ENCODE measurements at places on chromosomes 4 and X.
A peak's percentile ranks its signal among the peaks of the same experiment; 100 is the strongest.

GRCh38 chr4:54574500-54574899, 83.3 kb upstream of the KIT start:
- DNase-seq: no peak

- DNase-seq: no peak
Measured at GRCh38 chr4:175875993-175876771, 64.1 kb upstream of the GPM6A start.

DNA sequence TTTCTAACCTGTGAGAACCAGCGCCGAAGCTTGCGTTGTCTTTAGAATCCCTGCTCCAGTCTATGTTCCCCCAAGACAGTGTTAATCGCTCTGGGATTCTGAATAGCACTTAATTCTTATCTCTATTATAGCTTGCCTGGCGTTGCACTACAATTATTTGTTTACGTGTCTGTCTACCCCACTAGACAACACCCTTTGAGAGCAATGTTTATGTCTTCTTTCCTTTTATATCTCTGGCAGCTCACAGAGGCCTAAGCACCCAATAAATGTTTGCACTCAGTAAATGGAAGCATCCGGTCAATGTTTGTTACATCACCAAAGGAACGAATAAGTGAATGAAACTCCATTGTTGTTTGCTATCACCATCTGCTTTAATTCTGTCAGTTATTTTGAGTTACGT, 4.8 kb upstream of the NHS start:
- DNase-seq: no peak

DNA sequence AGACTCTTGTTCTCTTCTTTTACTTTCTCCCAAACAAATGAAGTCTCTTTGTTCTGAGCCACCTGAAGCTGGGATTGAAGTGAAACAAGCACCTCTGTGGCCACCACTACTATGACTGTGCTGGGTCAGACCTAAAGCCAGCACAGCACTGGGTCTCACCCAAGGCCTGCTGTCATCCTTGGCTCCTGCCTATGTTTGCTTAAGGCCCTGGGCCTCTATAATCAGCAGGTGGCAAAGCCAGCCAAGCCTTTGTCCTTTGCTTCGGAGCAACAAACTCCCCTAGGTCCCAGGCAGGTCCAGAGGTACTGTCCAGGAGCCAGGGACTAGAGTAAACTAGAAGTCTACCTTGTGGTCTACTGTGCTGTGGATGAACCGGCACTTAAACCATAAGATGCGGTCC, 220.6 kb upstream of the ARSJ start:
- DNase-seq: no peak

DNA sequence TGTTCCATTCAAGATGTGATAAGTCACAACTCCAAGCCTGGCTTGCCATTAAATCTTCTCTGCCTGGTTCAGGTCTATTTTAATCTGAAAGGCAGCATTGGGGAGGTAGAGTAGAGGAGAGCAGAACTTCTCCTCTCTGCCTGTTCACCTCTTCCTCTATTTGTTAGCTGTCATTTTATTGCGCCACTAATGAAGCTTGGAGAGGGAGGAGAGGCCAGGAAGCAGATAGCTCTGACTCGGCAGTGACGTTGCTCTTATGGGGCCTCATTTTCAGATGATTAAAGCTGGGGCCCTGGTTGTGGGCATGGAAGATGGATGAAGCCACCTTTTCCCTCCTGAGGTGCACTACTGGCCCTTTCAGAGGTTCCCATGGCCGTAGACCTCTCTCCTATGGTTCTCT, 207.3 kb downstream of the MID1IP1 start:
- DNase-seq: no peak

- no peak for DNase-seq
Measured at GRCh38 chr4:178082906-178083305, 640.7 kb upstream of the AGA start.

- no peak for DNase-seq
Measured at GRCh38 chr4:116838609-116839008, 246.8 kb downstream of the TRAM1L1 start.

- DNase-seq: peak; percentile 12
Measured at GRCh38 chrX:115531818-115532403, 29.1 kb upstream of the PLS3 start.

GRCh38 chrX:132365490-132365889, 123.3 kb downstream of the MBNL3 start:
- no peak for DNase-seq

- DNase-seq: no peak
Measured at GRCh38 chr4:150826306-150826705, 188.8 kb downstream of the LRBA start.

DNA sequence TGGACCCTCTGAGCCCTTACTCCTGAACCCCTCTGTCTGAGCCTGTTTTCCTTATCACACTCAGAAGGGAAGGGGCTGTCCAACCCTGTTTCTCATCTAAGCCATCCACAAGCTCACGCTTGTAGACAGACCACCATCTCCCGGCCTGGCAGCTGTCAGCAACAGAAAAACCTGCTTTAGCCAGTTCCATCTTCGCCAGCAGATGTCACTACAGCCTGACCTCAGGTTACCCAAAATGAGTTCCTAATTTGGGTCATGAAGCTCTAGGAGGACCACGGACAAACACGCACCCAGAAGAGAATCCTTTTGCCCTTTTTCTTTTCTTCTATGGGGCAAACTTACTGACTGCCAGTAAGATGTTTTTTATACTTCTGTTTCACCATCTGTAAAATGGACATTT, 445.4 kb downstream of the BCOR start:
- DNase-seq: peak; percentile 45

GRCh38 chrX:50154429-50154828, 46.4 kb downstream of the AKAP4 start:
- no peak for DNase-seq

DNA sequence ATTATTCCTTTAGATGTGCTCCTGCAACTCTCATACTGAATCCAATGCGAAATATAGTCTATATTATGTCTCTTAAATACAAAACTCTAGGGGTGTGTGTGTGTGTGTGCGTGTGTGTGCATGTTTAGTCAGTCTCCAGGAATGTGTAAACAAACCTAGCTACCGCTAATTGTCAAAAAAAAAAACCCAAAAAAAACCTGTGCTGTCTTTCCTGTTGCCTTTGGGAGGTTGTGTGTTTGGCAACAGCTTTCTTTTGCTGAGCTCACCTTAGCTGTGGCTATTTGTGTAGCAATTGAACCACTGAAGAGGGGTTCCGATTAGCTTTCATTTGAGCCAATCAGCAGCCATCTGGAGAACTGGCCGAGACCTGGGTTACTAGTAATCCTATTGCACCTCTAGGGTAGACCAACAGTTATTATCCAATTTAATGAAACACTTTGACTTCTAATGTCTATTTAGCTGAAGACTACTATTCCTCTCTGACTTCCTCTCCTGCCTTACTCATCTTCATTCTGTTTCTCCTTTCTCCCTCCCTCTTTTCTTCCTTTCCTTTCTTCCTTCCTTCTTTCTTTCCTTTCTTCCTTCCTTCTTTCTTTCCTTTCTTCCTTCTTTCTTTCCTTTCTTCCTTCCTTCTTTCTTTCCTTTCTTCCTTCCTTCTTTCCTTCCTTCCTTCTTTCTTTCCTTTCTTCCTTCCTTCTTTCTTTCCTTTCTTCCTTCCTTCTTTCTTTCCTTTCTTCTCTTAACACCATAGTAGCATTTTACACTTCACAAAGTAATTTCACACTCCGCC, 471.1 kb downstream of the GBA3 start:
- no peak for DNase-seq

DNA sequence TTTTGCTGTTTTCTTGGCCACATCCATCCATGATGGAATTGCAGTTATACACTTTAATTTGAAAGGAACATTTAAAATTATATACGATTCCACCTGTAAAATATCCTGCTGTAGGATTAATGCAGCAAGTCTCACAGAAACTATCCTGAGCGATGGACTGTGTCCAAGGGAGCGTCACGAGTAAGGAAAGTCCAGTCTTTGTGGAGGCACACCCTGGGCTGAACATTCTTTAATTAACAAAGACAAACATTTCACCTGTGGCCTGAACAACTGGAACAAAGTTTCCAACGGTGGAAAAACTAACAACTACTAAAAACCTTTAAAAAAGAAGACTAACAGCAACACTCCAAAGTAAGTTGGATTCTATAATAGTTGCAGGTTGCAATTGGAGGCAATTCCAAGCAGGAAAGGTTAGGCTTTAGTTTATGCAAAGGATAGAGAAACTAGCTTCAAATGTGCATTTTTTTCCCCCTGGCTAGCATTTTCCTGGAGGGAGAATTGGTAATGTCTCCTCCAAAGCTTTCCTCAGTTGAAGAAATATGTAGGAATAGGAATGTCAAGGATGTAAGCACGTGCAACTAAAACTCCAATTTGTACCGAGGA, 11.0 kb downstream of the EREG start:
- DNase-seq: no peak

GRCh38 chr4:176439611-176440010, 119.8 kb downstream of the SPCS3 start:
- DNase-seq: no peak

- no peak for DNase-seq
Measured at GRCh38 chrX:97238632-97239031, 354.9 kb downstream of the RPA4 start.

DNA sequence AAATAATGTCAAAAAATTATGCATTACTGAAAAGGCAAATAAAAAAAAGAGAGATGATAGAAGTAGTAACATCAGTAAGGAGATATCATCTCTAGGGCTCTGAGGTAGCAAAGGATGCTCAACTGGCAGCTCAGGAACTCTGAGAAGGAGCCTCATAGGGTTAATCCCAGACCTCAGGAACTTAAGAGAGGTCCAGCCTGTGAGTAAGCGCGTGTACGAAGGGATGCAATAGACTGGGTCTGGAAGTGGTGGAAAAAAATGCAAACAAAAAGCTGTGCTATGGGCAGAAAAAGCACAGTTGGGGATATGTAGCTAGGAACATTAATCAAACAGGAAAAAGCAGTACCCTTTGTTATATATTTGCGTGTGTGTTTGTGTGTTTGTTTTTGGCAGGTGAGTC, 282.0 kb downstream of the GALNTL6 start:
- DNase-seq: no peak

DNA sequence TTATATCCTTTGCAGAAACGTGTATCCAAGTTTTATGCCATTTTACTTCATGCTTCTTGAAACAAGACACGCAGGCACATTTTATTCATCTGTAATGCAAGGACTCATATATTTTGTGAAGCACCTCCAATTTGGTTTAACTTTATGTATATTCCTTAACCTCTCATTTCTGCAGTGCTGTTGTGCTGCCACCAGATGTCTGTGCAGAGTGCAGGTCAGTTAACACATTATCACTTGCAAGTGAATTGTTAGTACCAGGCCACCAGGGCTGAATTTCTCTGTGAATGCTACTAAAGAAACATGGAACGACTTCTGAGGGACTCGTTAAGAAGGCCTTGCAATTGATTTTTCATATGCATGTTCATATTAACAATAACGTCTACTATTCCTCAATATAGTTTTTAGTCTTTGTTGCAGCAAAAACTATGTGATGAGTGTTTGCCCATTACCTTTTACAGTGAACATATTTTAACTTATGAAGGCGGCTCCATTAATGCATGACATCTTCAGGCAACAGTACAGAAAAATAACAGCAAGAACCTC, 770.3 kb downstream of the NLGN4X start:
- DNase-seq: no peak

DNA sequence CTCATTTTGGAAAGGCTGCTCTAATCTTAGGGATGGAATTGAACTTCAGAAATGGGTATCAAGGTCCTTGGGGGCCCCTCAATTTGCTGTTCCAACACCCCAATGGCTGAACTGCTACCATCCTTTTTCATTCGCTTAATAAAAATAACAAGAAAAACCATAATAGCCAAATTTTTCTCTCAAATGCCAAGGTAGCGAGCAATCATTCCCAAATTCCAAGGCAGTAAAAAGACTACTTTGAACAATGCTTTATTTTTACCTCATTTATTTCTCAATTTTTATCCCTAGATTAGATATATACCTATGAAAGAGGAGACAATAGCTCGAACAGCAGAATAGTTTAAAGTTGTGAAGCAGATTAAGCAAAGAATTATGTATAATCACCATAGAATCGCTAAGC, 323.4 kb upstream of the SLC7A11 start:
- no peak for DNase-seq

DNA sequence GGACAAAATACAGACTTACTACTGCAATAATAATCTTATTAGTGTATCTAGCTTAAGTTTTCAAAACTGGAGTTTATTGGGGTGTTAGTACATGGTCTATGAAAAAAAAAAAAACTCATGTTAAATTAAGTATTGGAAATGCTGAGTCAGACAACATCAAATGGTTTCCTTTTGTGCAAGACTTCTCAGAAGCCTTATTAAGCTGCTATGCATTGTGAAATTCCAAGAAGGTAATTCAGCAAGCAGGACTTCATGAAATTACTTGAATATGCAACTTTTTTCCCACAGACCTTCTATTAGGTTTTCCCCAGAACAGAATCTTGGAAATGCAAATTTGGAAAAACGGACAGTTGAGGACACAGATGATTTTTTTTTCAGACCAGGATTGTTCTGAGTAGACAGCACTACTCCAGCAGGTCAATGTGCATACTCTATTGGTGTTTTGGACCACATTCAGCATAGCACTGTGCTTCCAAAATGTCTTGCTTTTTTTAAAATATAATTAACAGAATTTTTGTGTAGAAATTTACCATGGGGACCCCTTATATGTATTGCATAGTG, 568.8 kb upstream of the TENM3 start:
- DNase-seq: no peak

- DNase-seq: no peak
Measured at GRCh38 chrX:25665431-25665830, 472.7 kb upstream of the MAGEB18 start.

GRCh38 chr4:61182915-61183314, 17.2 kb upstream of the ADGRL3 start:
- no peak for DNase-seq

GRCh38 chr4:152462695-152463094, 73.2 kb downstream of the FBXW7 start:
- DNase-seq: peak; percentile 25

DNA sequence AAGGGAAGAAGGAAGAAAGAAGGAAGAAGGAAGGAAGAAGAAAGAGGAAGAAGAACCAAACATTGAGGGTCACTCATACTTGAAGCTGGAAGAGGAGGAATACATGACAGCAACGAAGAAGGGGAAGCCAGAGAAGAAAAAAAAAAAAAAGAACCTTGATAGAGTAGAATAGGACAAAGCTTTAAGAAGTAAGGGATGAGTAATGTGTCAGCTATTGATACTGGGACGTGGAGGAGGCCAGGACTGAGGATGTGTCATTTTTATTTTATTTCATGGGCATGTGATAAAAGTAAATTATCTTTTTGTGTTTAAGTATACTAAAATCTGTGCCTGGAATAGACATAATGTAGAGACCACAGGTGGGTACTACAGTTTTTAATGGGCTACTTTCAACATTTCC, 6.4 kb downstream of the EDA2R start:
- peak; percentile 22 for DNase-seq

DNA sequence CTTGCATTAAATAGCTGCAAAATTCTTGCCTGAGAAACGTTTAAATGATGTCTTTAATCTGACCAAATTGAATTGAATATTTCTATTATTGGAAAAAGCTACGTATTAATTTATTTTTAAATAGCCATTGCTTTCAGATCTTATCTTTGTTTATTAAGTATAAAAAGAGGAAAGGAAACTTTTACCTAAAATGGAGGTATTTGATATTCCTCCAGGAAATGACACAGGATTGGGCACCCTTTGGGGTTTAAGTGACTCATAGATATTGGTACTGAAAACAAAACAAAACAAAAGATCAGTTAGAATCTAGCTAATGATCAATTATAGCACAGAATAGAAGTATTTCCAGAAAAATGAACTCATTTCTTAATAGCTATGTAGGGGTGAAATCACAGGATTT, 34.1 kb downstream of the PLS3 start:
- no peak for DNase-seq

Measured in AG20443 (cell line).